ENCODE measurements at places on chromosomes 16 and 17.

GRCh38 chr16:85451641-85452363 is 161.3 kb upstream of the GSE1 start:
- no peak for DNase-seq

DNA sequence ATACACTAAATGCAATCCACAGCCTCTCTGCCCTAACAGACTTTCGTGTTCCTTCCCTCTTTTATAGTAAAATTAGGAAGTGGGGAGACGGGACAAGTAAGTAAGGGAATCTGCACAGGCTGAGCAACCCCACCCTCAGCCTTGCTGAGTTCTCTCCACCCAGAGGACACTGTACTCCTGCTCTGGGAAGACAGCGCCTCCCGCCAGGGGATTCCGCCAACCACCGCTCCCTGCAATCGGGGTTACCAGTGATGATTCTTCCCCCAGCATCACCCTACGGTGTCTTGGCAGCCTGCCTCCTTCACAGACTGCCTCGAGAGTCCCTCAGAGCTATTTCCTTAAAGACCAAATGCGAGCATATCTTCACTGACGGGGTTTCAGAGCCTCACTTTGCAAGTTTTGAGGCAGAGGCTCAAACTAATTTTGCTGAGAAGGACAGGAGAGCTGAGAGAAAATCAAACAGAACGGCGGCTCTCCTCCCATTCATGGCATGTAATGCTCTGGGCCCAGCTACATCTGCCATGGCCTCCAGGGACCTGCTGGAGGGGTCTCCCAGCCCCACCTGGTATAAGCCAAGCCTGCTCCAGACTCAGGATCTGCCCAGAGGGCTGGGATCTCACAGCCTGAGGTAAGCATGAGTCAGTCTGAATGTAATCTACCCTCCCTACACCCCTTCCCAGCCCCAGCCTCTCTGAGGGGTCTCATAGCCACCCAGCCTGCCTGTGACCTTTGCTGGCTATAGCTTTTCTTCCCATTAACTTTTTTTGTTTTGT is 22.7 kb upstream of the ASGR2 start:
- no peak for DNase-seq

DNA sequence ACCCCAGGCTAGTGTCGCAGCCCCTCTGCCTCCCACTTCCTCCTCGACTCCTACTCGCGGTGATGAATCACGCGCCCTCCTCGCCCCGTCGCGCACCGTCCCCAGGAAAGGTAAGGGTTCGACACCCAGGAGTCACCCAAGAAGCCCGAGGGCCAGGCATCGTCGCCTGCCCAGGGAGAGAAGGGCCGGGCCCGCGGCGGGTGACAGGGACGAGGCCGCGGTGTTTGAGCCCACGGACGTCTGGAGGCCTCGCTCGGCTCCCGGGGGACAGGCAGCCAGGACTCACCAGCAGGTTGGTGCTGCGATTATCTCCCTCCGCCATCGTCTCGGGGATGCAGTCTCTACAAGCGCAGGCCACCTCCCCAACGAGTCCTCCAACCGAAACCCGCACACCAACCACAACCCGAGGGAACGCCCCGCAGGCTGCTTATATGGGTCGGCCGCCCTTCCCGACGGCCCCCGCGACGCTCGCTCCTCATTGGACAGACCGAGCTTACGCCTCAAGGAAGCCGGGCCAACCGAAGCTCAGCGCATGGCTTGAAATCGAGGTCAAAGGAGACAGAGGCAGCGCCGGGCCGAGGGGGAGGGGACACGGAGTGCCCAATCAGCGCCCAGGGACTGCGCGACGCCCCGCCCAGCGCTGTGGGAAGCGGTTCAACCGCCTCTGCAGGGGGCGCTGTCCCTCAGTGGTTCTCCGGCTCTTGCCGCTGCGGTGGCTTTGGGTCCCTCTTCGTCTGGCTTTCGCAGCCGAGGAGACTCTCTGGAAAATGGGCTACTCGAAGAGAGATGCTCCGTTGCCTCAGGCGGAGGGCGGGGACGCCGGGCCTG is at the start of gene ARL6IP1:
Gene ARL6IP1, minus strand, starts transcription at position 405 of the 828 bp plus-strand sequence. Its CDS starts 83 bp downstream, at position 322.
- DNase-seq, result peak; percentile 82

- no peak for DNase-seq
Measured at GRCh38 chr16:59121411-59122261, 387.5 kb upstream of the GOT2 start.

DNA sequence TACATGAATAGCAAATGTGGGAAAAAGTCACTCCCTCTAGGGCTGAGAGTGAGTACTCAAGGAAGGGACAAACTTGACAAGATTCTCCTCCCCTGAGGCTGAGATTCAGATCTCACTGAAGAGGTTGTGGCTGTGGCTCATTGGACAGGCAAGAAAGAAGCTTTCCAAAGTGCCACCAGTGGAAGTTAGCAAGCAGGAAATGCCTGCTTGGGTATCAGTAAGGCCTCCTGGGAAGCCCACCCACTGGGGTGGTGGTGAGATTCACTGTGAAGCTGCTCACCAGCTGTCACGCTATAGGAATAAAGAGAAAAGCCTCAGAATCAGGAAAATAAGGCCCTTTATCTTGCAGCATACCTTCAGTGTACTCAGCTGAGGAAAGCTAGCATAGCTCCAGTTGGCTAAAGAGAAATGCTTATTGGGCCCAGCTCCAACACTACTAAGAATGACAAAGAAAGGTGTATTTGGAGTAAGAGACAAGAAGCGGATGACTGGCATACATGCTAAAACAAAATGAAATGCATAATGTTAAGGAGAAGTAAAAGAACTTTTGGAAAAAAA is 274.4 kb upstream of the TOM1L1 start:
- DNase-seq, result no peak

DNA sequence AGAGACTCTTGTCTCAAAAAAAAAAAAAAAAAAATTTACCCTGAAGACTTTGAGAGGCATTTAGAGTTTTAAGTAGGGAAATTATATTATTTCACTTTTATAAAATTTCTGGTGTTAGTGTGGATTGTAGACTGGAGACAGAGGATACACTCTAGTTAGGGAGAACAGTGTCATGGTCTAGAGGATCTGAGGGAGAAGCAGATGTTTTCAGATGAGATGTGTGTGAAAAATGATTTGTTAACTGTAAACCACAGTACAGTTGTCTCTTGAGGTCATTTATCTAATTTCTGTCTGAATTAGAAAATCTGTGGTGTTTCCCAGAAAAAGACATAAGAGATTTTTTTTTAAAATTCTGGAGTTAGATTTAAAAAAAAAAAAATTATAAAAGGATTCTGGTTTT is 54.8 kb downstream of the NUP88 start:
- DNase-seq, result no peak

GRCh38 chr17:66777689-66778225 is 57.2 kb upstream of the CACNG5 start:
- peak; percentile 83 for DNase-seq

GRCh38 chr17:41484920-41485904 is 4.3 kb upstream of the KRT35 start:
- no peak for DNase-seq

DNA sequence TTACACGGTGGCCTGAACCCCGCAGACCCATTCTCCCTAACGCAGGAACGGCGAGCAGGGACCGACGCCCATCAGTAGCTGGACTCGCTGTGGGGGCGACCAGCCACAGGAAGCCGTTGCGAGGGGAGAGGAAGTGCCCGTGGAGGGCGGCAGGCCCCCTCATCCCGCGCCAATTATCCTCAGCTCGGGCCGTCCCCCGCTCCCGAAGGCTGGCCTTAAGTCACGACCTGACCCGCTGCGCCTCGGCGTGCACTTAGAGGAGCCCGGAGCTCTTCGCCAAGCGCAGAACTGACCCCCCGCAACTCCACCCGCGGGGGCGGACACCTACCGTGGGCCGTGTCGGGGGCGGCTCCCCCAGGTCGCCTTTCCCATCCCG is 401 bp downstream of the ARL16 start:
- DNase-seq, result no peak

- no peak for DNase-seq
Measured at GRCh38 chr17:640436-640835, 74.2 kb downstream of the VPS53 start.

GRCh38 chr17:2692781-2693135 is 18.8 kb downstream of the CLUH start:
- DNase-seq, result no peak

DNA sequence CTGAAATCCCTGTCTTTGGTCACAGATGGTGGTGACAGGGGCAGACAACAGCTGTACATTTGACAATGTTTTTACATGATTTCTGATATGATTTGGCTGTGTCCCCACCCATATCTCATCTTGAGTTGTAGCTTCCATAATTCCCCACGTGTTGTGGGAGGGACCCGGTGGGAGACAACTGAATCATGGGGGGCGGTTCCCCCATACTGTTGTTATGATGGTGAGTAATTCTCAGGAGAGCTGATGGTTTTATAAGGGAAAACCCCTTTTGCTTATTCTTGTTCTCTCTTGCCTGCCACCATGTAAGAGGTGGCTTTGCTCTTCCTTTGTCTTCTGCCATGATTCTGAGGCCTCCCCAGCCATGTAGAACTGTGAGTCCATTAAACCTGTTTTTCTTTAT is 353.9 kb downstream of the CPPED1 start:
- no peak for DNase-seq

DNA sequence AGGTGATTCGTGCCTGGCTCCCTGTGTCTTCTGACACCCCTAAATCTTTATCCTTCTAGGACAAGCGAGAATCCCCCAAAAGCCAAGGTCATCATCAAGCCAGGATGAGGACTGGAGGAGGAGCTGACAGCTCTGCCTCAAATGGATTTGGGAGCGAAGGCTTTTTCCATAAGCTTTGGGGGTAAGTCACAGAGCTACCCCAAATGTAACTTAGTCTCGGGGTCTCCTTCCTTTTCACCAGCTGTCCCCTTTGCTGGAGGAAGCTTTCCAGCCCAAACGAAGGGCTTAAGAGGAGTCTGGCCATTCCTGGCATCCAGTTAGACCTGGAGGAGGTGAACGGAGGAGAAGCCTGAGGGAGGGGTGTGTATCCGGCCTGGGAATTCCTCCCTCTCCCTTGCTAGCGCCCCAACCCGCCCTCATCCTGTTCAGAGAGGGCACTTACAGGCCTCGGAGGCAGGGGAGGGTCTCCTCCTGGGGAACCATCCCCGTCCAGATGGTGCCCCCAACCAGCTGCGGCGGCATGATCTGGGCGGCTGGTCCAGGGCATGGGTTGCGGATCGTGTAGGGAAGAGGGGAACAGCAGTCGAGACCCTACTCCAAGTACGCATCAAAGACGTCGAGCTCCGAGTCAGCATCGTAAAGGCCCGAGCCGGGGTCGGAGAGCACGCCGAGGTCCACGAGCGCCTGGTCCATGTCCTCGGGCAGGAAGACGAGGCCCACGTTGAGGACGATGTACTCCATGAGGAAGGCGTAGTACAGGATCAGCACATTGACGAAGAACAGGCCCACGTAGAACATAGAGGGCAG is 938 bp downstream of the DEXI start:
- DNase-seq, result no peak

DNA sequence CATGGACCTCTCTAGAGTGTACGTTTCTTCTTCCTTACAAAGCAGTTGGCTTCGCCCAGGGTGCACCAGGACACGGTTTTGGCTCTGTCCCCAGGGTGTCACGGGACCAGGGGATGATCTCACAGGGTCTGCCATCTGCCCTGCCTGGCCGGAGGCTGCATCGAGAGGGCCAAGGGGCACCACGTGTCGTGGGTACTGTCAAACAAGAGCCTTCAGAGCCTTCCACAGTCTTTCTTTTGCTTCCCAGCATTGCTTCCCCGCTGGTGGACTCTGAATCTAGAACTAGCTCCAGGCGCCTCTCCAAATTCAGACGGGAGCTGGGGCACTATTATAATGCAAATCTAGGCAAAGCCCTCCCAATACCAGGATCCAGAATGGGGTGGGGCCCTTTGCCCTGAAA is 47.9 kb downstream of the MAPT start:
- no peak for DNase-seq

GRCh38 chr16:69225121-69225520 is 38.2 kb downstream of the SNTB2 start:
- no peak for DNase-seq

DNA sequence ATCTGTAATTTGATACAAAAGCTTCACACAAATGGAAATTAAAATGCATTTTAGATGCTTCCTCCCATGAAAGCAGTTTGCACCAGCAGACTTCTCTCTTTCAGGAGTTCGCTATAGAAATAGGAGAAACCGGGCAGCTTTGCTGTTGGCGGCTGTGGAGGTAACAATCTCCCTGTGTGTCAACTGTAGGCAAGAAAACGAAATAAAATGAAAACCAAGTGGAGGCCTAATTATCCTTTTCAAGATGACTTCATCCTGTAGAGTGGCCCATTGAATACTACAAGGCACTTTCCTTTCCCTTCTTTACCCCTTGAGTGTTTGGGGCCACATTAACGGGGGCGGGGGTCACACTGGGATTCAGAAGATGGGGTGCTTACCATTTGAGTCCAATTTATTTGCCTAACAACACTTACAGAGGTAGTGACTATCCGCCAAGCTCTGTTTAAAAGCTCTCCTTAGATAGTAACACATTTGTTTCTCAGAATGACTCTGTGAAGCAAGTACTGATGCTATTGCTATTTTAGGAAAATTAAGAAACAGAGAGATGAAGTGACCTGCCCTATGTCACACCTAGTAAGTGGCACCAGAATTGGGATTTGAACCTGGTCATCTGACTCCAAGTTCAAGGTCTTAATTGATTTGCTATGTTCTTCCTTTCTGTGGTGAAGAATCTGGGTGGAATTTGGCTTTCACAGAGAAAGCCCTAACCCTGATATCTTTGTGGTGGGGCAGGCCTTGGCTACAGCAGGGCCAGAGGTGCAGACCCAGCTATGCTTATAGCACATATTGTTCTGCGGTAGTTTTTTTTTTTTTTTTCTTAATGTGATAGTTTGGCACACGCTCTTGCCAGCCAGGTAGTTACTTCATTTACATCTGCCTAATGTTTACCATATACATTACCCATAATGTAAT is 125.5 kb upstream of the MPHOSPH6 start:
- no peak for DNase-seq

DNA sequence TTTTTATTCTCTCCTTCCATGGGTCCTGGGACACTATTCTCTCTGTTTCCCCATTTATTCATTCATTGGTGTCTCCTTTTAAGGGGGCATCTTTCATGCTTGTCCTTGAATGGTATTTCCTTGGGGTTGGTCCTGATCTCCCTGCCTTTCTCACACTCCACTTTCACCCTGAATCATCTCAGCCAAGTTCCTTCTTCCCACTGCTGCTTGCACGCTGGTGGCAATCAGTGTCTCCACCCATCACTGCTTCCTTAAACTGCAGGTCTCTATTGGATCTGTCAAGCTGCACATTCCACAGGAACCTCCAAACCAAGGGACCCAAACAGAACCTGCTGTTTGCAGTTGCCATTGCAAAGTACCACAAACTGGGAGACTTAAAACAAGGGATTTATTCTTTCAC is 89.3 kb upstream of the SDK2 start:
- no peak for DNase-seq

GRCh38 chr16:85046931-85047866 is 19.6 kb downstream of the KIAA0513 start:
- no peak for DNase-seq

- no peak for DNase-seq
Measured at GRCh38 chr16:84949772-84950436, 61.4 kb downstream of the ZDHHC7 start.

- no peak for DNase-seq
Measured at GRCh38 chr16:86597880-86598606, 19.7 kb downstream of the FOXL1 start.

Measured in NCI-H1048 (cell line).